ENCODE measurements at places on chromosomes 7 and 10.
A peak's percentile ranks its signal among the peaks of the same experiment; 100 is the strongest.

GRCh38 chr7:98168181-98168903 lies 42.9 kb upstream of the BHLHA15 start:
- peak; percentile 62 for DNase-seq

DNA sequence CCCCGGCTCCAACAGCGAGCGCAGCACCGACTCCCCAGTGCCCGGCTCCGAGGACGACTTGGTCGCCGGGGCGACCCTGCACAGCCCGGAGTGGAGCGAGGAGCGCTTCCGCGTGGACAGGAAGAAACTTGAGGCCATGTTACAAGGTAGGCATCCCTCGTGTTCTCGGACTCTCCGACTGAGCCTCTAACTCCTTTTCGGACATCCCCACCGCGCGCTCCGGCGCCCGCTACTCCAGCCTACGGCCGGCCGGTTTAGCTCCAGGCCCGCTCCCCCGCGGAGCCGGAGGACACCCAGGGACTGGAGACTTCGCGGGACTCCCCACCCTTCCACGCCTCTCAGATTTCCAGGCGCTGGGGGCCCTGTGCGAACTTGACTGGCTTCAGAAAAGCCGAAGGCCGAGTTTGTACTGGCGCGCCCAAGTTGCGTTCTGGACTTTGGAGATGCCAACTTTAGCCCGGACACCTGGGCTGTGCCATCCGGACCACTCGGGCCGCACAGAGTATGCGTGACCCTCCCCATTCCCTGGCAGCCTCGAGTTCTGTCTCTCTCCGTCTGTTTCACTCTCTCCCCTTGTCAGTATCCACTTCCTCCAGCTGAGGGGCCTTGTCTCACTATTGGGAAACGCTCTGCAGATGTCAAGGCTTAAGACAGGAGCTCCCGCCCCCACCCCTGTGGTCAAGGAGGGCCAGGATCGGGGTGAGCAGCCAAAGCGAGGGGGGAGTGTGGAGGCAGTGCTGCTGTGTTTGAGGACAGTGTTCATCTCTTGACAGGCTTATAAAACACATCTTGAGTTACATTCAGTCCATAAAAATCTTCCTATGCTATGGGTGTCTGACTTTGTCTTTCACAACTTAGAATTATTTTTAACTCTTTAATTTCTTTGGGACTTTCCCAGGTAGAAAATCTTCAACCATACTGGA lies 777 bp downstream of the BICC1 start:
- peak; percentile 1 for DNase-seq

- no peak for DNase-seq
Measured at GRCh38 chr7:116661865-116662264, 10.1 kb upstream of the MET start.

DNA sequence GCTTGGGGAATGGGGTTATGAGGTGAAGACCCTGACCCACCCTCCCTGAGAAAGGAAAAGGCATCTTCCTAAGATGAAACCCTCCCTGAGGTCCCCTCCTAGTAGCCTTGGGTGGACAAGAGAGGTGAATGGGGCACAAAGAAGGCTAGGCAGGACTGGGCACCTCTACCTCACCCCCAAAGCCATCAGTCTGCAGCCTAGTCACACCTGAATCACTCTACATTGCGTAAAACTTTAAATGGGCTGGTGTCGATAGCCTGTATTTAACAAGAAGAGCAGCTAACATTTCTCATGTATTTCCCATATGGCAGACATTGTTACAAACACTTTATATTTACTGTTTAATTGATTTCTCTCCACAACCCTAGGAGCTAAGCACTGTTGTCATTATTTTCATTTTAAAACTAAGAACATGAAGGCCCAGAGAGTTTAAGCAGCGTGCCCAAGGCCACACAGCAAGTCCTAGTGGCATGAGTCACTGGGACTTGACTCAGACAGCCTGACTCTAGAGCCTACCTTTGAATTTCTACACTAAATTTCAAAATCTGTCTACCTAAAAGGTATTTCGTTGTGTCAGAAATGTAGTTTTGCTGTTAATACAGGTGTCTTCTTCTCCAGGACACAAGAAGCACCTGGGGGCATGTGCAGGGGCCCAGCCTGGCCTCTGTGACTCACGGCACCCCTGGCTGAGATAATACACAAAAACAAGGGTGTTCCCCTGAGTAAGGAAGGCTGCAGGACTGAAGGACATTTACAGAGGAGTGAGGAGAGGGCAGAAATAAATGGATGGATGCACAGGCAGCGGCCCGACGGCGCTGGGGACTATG lies 3.4 kb downstream of the AOC1 start:
- no peak for DNase-seq

DNA sequence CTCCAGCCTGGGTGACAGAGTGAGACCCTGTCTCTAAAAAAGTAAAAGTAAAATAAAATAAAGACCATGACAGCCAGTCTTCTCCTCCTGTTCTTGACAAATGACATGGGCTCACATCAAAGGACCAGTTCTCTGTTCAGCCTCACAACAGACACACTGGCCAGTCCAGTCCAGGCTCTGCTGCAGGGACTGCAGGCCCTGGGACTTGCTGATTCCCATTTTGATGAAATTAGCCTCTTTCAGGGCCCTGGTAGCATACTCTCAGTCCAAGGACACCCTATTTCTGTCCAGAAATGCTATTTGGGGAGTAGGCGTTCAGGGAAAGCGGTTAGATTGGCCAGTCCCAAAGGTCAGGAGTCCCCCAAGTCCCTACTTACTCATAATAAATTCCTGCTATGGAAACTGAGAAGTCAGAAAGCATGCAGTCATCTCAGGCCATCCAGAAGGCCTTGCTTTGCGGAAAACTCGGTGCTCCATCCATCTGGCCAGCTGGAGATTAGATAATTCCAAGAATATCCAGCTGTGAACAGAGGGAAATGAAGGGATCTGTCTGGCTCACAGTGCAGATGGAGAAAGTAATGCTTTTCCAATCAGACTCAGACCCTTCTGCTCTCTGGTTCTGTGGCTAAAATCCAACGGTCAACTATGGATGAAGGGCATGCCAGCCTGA lies 74.4 kb downstream of the RAB11FIP2 start:
- no peak for DNase-seq

GRCh38 chr10:97157578-97158095 lies 28.1 kb downstream of the SLIT1 start:
- peak; percentile 52 for DNase-seq

DNA sequence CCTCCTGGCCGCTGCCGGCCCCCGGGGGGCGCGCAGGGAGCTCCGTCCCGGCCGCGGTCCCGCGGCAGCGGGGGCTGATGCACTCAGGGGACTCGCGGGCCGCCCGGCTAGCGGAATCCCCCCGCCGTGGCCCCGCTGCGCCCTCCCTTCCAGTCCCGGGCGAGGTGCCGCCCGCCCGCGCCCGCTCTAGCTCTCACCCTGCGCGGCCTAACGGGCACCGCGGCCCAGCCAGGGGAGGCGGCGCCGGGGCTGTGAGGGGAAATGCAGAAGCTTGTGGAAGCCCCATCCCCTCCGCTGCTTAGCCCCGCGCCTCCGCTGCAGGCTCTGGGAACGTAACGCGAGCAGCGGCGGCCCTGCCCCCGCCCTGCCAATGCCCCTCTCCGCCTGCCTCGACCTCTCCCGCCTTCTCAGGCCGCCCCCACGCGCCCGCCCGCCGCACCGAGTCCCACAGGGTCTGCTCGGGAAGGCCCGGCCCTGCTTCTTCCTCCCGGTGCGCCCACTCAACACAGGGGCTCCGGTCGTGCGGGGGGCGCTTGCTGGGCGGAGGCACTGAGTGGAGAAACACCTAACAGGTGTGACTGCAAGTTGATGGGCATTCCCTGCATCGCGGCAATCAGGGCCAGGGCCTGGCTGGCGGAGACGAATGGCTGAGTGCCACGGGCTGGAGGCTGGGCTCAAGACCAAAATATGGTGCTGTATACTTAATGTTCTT lies 384 bp upstream of the TMEM229A start:
- no peak for DNase-seq

DNA sequence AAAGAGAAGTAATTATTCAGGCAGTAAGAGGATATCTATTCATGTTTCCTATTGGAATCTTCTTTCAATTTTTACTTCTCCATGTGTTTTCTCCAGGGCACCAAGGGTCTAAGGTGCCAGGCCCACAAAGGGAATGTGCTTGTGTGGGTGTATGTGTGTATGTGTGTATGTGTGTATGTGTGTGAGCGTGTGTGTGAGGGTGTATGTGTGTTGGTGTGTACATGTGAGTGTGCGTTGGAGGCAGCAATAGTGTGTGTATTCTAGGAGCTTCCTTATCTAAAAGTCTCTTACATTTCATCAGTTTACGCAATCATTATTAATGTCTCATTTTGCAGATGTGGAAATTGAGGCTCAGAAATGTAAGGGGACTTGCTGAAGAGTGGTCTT lies 28.3 kb downstream of the RAMP3 start:
- no peak for DNase-seq

DNA sequence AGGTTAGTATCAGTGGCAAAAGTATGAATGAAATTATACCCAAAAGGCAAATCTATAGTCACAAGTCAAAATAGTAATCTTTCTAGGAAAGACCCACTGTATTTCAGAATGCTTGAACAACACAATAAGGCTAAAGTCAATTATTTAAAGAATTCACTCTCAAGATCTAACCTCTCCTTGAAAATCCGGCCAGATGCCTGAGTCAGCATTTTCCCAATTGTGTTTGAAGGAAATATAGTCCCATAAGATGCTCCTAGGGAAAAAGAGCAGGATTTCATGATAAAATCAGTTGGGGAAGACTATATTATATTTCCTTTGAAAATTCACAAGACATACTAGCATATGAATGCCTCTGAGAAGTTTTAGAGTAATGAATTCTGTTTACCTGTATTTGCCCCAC lies 1075.0 kb downstream of the GRM8 start:
- no peak for DNase-seq

DNA sequence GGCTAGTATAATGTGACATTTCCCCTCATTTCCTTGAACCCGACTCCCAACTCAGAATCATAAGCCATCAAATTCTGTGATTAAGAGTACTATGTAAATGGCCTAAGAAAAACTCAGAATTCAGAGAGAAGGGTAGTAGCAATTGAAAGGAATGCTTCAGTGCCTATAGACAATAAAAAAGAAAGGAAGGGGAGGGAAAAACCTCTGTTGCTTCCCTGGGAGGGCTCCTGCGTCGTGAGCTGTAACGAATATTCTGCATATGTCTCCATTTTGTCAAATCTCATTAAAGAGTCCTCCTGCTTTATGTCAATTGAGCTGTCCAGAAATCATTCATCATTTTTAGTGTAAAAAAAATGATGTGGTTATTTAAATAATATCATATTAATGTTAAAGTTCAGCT lies 223.0 kb downstream of the VTI1A start:
- DNase-seq: no peak

GRCh38 chr10:119343011-119343601 lies 135.7 kb downstream of the GRK5 start:
- DNase-seq: no peak

GRCh38 chr7:130875265-130875741 lies 141.3 kb upstream of the KLF14 start:
- DNase-seq: no peak

DNA sequence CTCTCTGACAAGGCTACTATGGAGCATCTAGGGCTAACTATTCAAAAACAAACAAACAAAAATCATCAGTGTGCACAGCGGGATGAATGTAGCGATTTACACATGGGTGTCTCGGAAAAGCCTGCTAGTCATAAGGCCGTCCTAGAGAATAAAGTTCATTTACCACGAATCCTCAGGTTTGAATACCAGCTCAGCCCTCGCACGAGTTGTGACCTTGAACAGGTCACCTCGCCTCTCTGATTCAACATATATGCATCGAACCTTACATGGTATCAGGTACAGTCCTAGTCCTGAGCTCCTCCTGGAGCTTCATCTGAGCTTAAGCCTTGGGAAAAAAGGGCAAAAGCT lies 572 bp downstream of the ATP5MF start:
- no peak for DNase-seq

GRCh38 chr10:78626471-78626870 lies 442.3 kb upstream of the ZMIZ1 start:
- no peak for DNase-seq

GRCh38 chr7:108097703-108098102 lies 32.5 kb downstream of the LAMB4 start:
- no peak for DNase-seq
